Cardiac muscle cell (in vitro differentiated cells and primary cell): ENCODE measurements at places on chromosomes 1 and 21. TPM values are rescaled to one million over a fixed set of nuclear protein-coding genes. Genes with fewer than 3 reads are reported as not detected.

- no peaks in the 10 kb centered on the region for H3K27me3 ChIP-seq
- H3K27ac ChIP-seq: peak overlapping the region; percentile 74
- no peak overlapping the region for H3K4me3 ChIP-seq
- peaks cover 96% of the 10 kb centered on the region for H3K36me3 ChIP-seq
- H3K4me1 ChIP-seq: peaks cover 61% of the 10 kb centered on the region
- DNase-seq: no peak
Measured at GRCh38 chr1:100730130-100730529, 10.6 kb downstream of the VCAM1 start.

GRCh38 chr1:224042557-224043118 lies 71.3 kb upstream of the FBXO28 start:
- no peaks in the 10 kb centered on the region for H3K27me3 ChIP-seq
- DNase-seq: no peak

SPRR2B gene
- total RNA-seq: not detected in 2 replicates

SYT6 gene
- 0.09 TPM in 1 of 2 replicates, not detected in the other for total RNA-seq
